ENCODE measurements at places on chromosomes 7 and 10.

DNA sequence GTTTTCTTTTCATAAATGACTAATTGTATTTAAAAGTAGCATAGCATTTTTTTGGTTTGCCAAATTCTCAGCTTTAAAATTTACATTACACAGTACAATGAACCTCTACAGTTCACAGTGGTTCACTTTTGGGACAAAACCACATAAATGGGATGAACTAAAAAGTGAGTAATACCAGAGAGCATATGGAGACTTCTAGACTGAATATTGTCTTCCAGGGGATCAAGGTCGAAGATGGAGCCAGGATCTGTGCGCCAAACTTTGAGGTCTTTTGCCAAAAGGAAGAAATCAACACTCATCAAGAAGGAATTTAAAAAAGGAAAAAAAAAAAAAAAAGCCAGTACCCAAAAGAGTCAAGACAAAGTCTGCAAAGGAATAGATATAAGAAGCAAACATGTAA lies 87.5 kb downstream of the NEBL start:
- DNase-seq, result no peak

- DNase-seq, result no peak
Observed at GRCh38 chr7:78690174-78690573, 763.3 kb downstream of the MAGI2 start.

GRCh38 chr7:27189997-27190748 lies 5.1 kb upstream of the HOXA11 start:
- DNase-seq, result no peak

DNA sequence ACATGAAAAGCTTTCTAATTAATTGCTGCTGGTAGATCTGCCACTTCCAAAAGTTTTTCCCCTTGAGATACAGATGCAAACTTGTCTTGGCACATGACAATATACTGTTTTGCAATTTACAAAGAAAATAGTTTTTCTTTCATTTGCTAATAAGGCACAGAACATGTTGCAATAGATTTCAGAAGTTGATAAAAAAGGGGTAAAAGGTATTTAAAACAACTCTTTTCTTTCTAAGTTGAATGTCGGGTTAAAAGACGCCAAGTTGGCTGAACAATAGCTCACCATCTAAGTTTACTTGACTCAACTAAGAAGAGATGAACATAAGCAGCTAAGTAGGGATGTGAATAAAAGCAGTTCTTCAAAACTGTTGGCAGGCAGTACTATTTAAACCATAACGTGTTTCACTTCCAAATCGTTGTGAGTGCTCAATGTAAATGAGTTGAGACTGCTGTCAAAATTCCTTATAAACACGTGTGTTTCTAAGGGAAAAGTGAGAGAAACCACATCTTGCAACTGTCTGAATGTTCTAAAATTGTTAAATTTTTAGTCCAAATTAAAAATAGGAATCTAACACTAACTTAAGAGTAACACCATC lies 14.5 kb upstream of the THSD7A start:
- DNase-seq, result no peak

Data from stimulated activated CD4-positive, alpha-beta T cell treated with anti-CD3 and anti-CD28 coated beads, Interleukin-2, amount 100 ng/mL, for 48 hours (primary cell).